ENCODE measurements at places on chromosomes 3 and 15.

DNA sequence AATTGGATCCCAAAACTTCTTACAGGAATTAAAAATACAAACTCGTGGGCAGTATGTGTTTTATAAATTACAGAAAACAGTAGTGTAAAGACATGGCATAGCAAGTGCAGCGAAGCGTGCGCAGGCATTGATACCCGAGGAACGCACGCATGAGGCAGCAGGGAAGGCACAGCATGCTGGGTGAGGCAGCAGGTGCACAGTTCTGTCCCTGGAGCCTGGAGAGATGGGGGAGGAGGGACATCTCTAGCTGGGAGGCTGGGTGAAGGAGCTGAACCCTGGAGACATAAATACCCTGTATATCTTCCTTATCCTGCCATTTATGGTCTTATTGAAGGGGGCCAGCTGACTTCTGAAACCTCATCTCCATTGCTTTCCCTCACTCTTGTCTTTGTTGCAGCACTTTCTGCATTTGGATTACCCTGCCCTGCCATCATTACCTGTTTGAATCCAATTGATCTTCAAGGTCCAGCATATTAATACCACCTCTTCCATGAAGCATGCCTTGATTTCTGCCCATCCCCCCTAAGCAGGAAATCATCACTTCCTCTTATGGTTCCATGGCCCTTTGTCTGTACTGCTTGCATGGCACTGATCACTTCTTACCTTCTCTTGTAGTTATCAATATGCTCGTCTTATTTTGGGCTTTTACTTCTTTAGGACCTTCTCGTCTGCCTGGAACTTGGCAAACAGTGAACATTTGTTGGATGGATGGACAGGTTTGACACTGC is 20.5 kb downstream of the LPP start:
- no peak for DNase-seq

- DNase-seq: no peak
Measured at GRCh38 chr3:60313231-60313798, 937.9 kb downstream of the FHIT start.

GRCh38 chr15:96514607-96515285 is 184.2 kb downstream of the NR2F2 start:
- no peak for DNase-seq

DNA sequence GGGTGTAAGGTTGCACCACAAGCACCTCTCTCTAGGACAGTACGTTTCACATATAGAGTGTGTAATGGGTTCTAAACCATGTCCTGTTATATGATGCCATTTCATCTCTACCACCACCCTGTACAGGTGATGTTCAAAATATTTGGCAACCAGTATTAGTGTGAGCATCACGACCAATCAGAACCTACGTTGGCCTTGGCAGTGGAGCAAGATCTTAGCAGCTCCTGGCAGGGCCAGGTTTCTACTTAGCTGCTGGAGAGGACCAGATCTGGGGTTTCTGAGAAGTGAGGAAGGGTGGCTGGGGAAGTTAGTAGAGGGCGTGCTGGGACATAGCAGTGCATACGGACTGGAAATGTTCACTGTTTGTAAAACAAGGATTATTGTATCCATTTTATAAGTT is 23.1 kb upstream of the MITF start:
- DNase-seq: no peak

DNA sequence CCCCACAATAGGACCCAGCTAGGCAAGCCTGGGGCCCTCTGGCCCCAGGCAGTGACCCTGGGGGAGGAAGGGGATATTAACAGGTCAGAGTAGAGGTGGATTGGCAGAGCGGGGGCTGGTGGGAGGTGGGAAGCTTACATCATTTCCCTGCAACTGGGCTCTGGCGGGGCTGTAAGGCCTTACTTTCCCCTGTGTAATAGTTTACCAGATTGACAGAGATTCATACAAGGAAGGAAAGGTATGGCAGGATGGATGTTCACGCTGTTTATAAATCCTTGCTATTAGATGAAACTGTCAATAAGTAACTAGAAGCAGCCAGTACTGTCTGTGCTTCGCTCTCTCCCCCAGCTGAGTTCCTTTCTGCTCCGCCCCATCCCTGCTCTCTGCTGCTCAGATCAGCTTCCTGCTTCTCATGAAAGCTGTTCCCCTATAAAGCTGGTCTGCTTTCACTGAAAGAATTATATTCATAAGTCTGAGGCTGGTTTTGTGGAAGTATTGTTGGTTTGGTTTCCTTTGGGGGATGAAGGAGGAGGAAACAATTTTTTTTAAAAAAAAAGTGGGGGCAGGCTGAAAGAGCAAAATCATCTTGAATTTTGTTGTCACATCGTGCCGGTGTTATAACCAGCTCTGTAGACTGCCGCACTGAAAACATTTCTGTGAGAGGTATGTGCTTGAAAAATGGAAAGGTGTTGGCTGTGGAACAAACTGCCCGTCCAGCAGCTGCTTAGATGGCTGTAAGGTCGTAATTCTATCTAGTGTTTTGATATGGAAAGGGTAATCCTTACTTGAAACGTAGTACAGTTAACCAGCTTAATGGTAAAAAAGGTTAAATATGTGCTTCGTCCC is 76.4 kb downstream of the BBX start:
- no peak for DNase-seq

- DNase-seq: peak; percentile 26
Measured at GRCh38 chr3:127172781-127173515, 20.0 kb upstream of the PRR23E start.

GRCh38 chr3:160454995-160455394 is 5.4 kb upstream of the TRIM59 start:
- DNase-seq: no peak

DNA sequence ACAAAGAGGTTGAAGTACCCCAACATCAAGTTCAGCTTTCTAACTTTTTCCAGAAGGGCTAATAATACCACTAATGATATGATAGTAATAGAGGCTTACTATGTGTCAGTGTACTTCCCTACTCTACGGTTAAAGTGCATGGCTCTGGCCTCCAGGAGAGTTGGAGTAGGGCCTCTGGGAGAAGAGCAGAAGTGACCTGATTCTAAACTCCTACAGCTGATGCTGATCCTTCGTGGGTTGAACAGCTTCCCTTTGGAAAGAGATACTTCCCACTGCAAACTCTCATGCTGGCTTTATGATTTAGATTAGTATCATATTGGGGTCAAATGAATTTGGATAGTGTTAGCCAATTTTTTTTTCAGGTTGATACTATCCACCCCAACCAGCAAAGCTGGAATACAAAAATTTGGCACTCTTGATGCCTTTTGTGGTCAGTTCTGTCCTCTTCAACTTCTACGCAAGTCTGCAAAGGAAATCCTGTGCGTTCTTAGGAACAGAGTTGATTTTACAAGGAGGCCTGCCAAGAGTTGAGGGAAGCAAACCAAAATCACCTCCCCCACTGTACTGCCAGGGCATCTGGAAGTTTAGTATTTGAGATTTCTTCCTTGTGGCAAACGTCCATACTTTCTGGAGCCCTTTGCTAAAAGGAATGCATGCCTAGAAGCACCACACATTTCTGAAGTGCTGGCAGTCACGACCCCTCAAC is 17.8 kb downstream of the TMEM212 start:
- no peak for DNase-seq

DNA sequence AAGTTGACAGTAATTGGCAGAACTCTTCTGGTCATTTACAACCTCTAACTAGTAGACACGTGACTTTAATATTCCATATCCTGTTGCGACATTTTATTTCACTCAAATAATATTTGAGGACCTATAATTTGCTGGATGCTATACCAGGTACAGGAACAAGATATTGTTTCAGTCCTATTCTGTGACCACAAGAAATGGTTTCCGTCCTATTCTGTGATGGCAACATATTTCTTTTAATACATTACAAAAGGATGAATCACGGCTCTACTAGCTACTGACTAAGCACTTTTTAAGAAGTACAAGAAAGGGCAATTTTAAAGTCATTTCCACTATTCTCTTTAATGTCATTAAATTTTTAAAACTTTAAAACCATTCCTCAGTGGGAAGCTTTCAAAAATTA is 400.2 kb downstream of the CNTN3 start:
- DNase-seq: no peak

- no peak for DNase-seq
Measured at GRCh38 chr3:43256714-43257461, 29.5 kb upstream of the SNRK start.

DNA sequence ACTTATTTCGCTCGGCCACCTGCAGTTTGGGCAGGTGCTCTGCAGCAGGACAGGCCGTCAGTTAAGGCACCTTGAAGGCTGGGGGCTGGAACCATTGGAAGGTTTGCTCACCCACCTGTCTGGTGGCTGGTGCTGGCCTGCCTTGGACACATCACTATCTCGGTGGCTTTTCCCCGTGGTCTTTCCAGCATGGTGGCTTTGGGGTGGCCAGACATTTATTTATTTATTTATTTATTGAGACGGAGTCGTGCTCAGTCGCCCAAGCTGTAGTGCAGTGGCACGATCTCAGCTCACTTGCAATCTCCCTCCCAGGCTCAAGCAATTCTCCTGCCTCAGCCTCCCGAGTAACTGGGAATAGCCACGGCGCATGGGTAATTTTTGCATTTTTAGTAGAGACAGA is 11.7 kb downstream of the ISG20 start:
- no peak for DNase-seq

- no peak for DNase-seq
Measured at GRCh38 chr3:56811546-56812202, 9.9 kb upstream of the ARHGEF3 start.

- no peak for DNase-seq
Measured at GRCh38 chr3:10310578-10310977, 10.3 kb downstream of the SEC13 start.

GRCh38 chr15:79656151-79657000 is 224.2 kb downstream of the MINAR1 start:
- DNase-seq: no peak

GRCh38 chr15:73247331-73247730 is 121.4 kb downstream of the HCN4 start:
- no peak for DNase-seq

All from HS-27A (cell line).